ENCODE measurements at places on chromosomes 1 and 21. TPM values are rescaled to one million over a fixed set of nuclear protein-coding genes. Genes with fewer than 3 reads are reported as not detected.

DNA sequence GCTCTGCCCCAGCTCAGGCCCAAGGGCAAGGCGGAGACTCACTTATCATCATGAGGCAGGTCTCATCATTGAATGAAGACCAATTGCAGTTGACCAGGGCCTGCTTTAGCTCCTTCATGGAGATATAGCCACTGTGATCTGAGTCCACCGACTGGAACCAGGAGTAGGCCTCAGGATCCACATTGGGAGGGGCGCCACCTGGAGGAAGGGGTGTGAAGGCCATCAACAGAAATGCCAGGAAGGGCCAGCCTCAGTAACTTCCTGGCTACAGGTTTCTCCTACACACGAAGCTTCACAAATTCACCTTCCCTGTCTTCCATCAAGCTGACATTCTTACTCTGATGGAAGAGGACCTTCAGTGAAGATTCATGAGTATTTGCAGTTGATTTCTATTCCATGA, 11.6 kb downstream of the PEF1 start:
- H3K27ac ChIP-seq: no peak overlapping the region
- peaks cover 66% of the 10 kb centered on the region for H3K36me3 ChIP-seq
- no peak overlapping the region for H3K4me3 ChIP-seq
- H3K4me1 ChIP-seq: peaks cover 6% of the 10 kb centered on the region
- no peaks in the 10 kb centered on the region for H3K27me3 ChIP-seq

- no peak overlapping the region for H3K27ac ChIP-seq
- no peaks in the 10 kb centered on the region for H3K36me3 ChIP-seq
- no peak overlapping the region for H3K4me3 ChIP-seq
- no peaks in the 10 kb centered on the region for H3K27me3 ChIP-seq
Measured at GRCh38 chr21:45830720-45831366, 150.7 kb upstream of the COL6A1 start.

DNA sequence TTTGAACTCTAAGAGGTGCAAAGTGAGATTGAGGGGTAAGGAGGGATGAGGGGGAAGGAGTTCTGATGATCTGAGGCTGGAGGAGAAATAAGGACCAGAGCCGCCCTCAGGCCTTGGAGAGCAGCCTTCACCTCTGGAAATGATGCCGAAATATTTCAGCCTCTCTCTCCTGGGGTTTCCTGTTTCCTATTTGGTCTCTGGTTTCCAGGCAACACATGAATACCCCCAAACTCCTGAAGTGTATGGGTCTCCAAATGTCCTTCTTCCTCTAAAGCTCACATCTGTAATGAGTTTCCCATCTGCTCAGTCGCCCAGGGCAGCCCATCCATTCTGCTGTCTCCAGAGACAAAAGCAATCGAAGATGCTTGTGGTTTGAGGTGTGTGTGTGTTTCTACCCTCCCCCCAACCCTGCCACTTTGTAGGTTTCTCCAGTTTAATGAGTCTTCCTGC, 52.0 kb upstream of the FAM20B start:
- no peaks in the 10 kb centered on the region for H3K36me3 ChIP-seq
- H3K27ac ChIP-seq: no peak overlapping the region
- H3K27me3 ChIP-seq: peaks cover 1% of the 10 kb centered on the region
- DNase-seq: no peak
- H3K4me1 ChIP-seq: no peaks in the 10 kb centered on the region

- H3K27ac ChIP-seq: no peak overlapping the region
- no peak for DNase-seq
- H3K27me3 ChIP-seq: no peaks in the 10 kb centered on the region
- peaks cover 14% of the 10 kb centered on the region for H3K4me1 ChIP-seq
Measured at GRCh38 chr1:229031481-229032341, 239.2 kb upstream of the RAB4A start.

DNA sequence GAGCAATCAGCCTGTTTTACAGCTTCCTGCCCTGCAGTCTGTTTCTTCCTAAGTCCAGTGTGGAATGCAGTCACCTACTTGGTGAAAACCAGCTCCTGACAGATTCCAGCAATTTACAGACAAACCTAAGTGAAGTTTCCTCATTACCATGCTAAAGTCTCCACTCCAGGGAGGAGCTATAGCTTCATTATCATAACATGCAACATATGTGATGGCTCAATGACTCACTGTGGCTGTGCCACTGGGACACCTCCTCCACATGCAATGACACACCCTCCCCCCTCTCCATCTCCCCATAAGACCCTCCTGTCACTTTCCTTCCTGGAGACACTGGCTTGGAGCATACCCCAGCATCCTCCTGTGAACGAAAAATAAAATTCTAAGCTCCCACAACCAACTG, 125.2 kb downstream of the MAP3K21 start:
- DNase-seq: no peak
- no peak overlapping the region for H3K27ac ChIP-seq
- H3K4me3 ChIP-seq: no peak overlapping the region
- H3K36me3 ChIP-seq: no peaks in the 10 kb centered on the region
- H3K4me1 ChIP-seq: no peaks in the 10 kb centered on the region

DNA sequence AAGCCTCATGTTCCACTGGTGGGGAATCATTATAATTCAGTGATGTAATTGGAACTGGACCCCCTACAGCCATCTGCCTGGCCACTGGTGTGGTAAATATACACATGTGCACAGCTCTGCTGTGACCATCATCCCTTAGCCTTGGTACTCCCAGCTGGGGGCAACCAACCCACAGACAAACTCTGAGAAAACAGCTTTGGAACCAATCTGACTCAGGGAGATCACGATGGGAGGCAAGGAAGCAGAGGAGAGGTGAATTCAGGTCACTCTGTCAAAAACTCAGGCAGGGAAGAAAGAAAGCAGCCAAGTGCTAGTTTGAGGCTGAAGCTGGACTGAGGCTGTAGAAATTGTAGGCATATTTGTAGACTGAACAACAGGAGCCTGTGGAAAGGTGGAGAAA, 197.8 kb upstream of the GALNT2 start:
- DNase-seq: no peak
- no peak overlapping the region for H3K4me3 ChIP-seq
- no peaks in the 10 kb centered on the region for H3K36me3 ChIP-seq

DNA sequence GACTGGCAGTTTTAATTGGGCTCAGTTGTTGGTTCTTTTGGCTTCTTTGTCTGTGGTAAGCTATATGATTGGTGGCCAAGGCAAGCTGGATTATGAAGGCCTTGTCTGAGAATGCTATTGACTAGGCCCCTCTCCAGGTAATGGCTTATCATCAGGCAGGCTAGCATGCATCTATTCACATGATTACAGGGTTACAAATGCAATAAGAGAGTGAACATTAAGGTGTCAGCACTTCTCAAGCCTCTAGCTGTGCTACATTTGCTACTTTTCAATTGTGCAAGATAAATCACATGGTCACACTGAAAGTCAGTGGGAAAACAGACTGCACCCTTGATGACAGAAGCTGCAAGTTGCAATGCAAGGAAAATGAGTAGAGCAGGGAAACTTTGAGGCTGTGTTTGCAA, 550.9 kb upstream of the TMPRSS15 start:
- no peak for DNase-seq
- H3K4me3 ChIP-seq: no peak overlapping the region
- no peaks in the 10 kb centered on the region for H3K4me1 ChIP-seq
- no peak overlapping the region for H3K27ac ChIP-seq
- H3K27me3 ChIP-seq: no peaks in the 10 kb centered on the region

- no peak overlapping the region for H3K4me3 ChIP-seq
- H3K27me3 ChIP-seq: peaks cover 3% of the 10 kb centered on the region
- H3K27ac ChIP-seq: no peak overlapping the region
- no peaks in the 10 kb centered on the region for H3K36me3 ChIP-seq
- H3K4me1 ChIP-seq: no peaks in the 10 kb centered on the region
- no peak for DNase-seq
Measured at GRCh38 chr1:30914931-30915330, 6.4 kb upstream of the SDC3 start.

GRCh38 chr1:39639305-39640130, at the start of gene HEYL:
Gene HEYL (minus strand): TSS chr1:39639643. CDS start chr1:39639625, 18 bp downstream.
- peaks cover 9% of the 10 kb centered on the region for H3K27me3 ChIP-seq
- no peak within 1 kb of the TSS for H3K4me3 ChIP-seq
- no peak within 1 kb of the TSS for H3K27ac ChIP-seq

DNA sequence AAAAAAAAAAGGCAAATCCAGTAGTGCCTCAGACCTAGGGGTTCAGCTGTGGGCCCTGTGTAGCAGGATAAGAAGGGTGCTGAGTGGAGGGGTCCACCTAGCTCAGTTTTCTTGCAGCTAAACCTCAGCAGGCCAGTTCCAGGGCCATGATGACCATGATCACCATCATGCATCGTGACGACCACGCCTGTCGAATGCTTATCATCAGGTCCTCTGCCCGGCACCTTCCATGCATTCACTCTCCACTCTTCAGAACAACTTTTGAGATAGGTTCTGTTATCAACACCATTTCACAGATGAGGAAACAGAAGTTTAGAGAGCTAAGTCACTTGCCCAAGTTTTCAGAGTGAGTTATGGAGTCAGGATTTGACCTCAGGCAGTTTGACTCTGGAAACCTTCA, 54.9 kb downstream of the ACBD3 start:
- H3K36me3 ChIP-seq: no peaks in the 10 kb centered on the region
- H3K4me1 ChIP-seq: peaks cover 17% of the 10 kb centered on the region

- H3K36me3 ChIP-seq: no peaks in the 10 kb centered on the region
- DNase-seq: no peak
- H3K4me3 ChIP-seq: no peak overlapping the region
- H3K27ac ChIP-seq: no peak overlapping the region
- H3K4me1 ChIP-seq: no peaks in the 10 kb centered on the region
- no peaks in the 10 kb centered on the region for H3K27me3 ChIP-seq
Measured at GRCh38 chr1:15207031-15207828, 39.8 kb upstream of the FHAD1 start.

DNA sequence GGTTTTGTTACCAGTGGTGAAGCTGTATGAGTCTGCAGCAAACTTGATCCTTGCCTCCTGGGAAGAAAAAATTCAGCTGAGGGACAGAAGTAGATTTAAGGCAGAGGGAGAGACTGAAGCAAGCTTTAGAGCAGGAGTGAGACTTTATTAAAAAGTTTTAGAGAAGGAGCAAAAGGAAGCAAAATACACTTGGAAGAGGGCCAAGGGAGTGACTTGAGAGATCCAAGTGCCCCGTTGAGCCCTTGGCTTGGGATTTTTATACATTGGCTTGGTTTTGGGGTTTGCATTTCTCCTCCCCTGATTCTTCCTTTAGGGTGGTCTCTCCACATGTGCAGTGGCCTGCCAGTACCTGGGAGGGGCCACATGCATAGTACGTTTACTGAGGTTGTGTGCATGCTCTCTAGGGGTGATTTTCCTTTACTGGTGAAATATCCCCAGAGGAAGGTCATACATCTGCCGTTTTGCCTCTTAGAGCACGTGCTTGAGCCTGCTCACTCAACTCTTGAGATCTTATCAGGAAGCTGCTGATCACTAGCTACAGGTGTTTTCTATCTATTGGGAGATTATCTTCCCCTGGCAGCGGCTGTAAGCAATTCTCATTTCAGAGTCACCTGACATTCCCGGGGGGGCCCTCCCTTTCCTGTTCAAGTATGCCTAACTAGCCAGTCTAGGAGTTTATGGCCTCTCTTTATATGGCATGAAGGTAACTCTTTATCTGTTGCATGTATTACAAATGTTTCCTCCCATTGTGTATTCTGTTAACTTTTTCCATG, 20.3 kb downstream of the FASLG start:
- DNase-seq: no peak
- peaks cover 18% of the 10 kb centered on the region for H3K4me1 ChIP-seq
- no peak overlapping the region for H3K4me3 ChIP-seq
- no peak overlapping the region for H3K27ac ChIP-seq
- no peaks in the 10 kb centered on the region for H3K27me3 ChIP-seq
- no peaks in the 10 kb centered on the region for H3K36me3 ChIP-seq

DNA sequence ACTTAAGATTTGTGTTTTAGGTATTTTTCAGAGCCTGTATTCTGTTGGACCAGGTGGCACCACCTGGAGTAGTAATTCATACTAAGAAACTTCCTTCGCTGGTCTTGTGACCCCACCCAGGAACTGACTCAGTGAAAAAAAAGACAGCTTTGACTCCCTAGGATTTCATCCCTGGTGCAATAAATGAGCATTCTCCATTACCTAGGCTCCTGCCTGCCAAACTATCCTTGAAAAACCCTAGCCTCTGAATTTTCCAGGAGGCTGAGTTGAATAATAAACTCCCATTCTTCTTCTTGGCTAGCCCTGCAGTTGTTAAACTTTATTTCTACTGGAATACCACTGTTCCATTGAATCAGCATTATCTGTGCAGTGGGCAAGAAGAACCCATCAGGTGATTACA, 10.6 kb upstream of the RGS18 start:
- H3K27ac ChIP-seq: no peak overlapping the region
- no peaks in the 10 kb centered on the region for H3K4me1 ChIP-seq
- H3K4me3 ChIP-seq: no peak overlapping the region
- no peaks in the 10 kb centered on the region for H3K27me3 ChIP-seq
- DNase-seq: no peak

- H3K27ac ChIP-seq: no peak overlapping the region
- H3K27me3 ChIP-seq: no peaks in the 10 kb centered on the region
- no peak for DNase-seq
Measured at GRCh38 chr1:210705086-210705485, 376.4 kb downstream of the HHAT start.

SPRR2G gene
- not detected for polyA plus RNA-seq

NUCKS1 gene
- 13.3 TPM for polyA plus RNA-seq

Data from CD4-positive, CD25-positive, alpha-beta regulatory T cell (primary cell).